Stimulated activated CD8-positive, alpha-beta memory T cell treated with anti-CD3 and anti-CD28 coated beads, Interleukin-4, amount 100 ng/mL, for 48 hours (primary cell): ENCODE measurements at places on chromosomes 7 and 10.

DNA sequence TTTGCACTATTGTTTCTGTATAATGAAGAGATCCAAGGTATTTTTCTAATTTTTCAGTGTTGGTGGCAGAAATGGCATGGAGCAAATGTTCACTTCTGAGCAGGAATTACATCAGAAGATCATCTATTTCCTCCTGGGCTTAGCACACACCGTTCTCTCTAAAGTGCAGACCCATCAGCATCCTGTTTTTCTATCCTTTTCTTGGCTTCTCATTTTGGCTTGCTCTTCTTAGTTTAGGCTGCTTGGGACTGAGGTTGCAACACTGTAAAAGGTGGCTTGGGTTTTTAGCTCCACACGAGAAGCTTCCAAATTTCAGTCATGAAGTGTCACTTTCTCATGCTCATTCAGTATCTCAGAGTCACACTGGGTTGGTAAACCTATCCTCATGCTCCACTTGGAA lies 79.9 kb upstream of the SMIM30 start:
- no peak for DNase-seq

DNA sequence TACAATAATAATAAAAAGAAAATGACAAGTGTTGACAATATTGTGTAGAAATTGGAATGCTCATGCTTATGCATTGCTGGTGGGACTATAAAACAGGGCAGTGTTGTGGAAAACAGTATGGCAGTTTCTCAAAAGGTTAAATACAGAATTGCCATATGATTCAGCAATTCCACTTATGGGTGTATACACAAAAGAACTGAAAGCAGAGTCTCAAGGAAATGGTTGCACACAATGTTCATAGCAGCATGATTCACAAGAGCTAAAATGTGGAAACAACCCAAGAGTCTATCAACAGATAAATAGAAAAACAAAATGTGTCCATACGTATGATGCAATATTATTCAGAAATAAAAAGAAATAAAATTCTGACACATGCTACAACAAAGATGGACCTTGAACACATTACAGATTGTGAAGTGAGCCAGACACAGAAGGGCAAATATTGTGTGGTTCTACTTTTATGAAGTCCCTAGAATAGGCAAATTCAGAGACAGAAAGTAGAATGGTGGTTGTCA lies 64.8 kb upstream of the GRM8 start:
- no peak for DNase-seq

DNA sequence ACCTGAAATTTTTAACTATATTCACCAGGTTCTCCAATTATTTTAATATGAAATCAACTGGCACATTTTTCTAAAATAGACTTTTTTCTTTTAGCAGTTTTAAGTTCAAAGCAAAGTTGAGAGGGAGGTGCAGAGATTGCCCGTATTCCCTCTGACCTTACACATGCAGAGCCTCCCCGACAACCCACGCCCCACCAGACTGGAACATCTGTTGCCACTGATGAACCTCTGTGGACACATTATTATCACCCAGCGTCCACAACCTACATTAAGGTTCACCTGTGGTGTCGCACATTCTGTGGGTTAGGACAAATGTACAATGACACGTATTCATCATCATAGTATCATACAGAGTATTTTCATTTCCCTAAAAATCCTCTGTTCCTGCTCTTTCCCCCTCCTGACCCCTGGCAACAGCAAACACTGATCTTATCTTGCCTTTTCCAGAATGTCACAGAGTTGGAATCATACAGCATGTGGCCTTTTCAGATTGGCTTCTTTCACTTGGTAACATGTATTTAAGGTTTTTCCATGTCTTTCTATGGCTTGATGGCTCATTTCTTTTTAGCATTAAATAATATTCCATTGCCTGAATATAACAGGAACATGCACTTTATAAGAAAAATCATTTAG lies 37.1 kb downstream of the COBL start:
- DNase-seq: no peak

GRCh38 chr10:934746-935406 lies 3.4 kb upstream of the LARP4B start:
- no peak for DNase-seq

DNA sequence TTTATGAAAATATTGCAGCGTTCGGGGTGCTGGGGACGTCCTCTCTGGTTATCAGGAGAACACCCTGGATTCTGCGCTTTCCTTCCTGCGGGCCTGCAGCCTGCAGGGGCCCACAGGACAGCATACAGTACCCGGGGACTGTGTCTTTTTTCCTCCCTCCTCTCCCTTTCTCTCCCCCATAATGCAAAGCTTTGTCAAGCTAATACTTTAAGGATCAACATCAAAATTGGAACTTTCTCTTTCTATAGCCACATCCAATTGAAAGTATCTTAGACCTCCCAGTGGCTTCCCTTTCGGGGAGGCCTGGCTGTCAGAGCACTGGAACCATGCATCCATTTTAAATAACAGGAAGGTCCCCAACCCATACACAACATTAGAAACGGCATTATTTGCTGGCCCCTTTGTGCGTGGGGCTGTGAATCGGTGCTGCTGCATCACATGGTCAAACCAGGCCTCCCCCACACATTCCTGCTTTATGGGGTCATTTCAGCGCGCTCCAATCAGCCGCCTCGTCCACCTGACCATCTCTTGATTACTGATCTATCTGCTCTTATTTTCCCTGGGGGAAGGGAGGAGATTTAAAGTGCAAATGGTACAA lies 505.1 kb downstream of the DNAJB6 start:
- DNase-seq: no peak

DNA sequence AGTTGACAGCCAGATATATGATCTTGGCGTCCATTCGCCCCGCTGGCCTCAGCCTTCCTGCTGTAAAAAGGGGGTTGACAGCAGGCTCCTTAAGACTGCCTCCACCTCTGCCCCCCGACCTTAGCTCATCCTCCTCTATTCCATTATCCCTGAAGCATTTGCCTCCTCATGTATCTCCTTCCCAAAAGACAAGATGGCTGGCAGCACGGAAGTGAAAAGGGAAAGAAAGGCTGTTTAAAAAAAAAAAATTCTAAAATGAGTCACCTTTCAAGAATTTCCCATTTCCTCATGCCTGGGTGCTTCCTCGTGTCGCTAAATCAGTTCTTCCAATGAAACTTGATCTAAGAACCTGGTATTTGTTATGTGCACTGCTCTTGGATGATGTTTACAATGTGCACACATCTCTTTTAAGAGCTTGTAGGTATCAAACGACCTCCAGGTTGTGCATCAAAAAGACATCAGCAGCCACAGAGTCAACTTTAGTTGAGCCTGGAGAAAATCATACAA lies 1.7 kb downstream of the SCRN1 start:
- no peak for DNase-seq

- DNase-seq: no peak
Measured at GRCh38 chr7:29196971-29197595, 2.5 kb downstream of the CHN2 start.

GRCh38 chr7:86904949-86905834 lies 154.3 kb downstream of the ELAPOR2 start:
- DNase-seq: no peak

- no peak for DNase-seq
Measured at GRCh38 chr7:107696330-107696946, 35.8 kb downstream of the SLC26A4 start.

- no peak for DNase-seq
Measured at GRCh38 chr7:98991141-98991540, 112.8 kb downstream of the TRRAP start.

GRCh38 chr10:44368637-44369036 lies 16.3 kb downstream of the CXCL12 start:
- DNase-seq: no peak

GRCh38 chr10:64486149-64486548 lies 964.9 kb downstream of the REEP3 start:
- no peak for DNase-seq

DNA sequence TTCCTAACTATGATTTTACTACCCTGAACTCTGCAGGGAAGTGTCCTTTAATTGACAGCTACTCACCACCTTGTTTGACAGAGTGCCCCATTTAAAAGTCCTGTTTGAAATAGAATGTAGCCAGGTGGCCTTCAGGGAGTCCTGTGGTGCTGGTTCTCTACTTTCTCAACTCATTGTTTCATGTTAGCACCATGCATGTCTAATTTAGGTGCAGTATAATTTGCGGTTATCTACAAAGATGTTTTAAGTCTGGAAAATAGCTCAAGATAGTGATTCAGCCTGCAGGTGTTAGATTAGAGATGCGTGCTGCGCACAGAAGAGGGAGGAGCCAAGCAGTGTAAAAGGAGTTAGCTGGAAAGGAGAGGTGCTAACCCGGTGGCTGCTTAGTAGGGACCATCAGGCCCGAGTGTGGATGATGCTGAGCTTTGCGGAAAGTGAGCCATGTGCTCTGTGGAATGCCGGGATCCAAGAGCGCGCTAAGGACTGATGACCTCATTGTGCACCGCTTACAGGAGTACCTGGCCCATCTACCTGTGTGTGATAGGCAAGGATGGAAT lies 1.2 kb downstream of the CCM2 start:
- DNase-seq: peak; percentile 69

DNA sequence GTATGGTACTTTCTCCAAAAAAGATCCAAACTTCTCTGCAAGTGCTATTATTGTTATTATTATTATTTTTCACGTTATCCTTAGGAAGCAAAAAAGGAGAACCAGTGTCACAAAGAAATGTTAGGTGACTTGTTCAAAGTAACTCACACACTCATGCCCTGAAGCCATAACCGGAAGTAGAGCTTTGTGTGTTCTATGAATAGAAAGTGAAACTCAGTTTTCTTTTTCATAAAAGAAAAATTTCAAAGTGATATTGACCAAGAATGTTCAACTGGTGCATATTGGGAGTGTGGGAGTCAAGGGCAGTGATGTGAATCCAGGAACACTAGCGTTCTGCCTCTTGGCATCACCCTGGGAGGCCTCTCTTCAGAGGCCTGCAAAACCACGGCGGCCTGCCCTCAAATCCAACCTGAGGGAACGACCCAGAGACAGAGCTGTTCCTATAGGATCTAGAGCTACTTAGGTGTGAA lies 106.1 kb downstream of the PRKCQ start:
- peak; percentile 48 for DNase-seq

DNA sequence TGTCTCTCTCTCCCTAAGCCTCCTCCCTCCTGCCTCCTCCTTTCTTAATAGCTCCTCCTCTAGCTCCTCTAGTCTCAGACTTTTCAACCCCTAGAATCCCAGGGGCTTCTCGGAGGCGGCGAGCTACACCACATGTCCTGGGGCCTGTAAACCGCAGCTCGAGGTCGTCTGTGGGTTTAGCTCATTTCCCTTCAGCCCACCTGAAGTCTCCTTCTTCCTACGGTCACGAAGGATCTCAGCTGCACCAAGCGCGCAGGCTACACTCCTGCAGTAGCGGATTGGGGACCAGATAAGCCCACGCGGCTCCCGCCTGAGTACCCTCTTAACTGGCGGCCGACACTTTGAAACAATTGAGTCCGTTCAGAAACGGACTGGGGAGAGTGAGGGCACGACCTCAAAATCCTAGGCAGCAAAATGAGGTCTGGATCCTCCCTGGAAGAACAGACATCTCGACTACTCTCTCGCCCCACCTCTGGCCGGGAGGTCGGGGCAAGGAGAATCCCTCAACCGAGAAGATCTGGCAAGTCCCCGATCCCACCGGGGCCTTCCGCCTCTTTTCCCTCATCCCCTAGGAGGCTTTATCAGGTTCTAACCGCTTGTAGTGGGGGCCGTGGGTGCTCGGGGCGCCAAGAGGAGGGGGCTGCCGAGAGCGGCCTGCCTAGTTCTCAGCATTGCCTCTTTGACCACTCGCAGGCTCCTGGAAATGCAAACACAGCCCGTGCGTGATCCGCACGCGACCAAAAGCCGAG lies 1.3 kb upstream of the SORCS3 start:
- DNase-seq: no peak

GRCh38 chr7:131020759-131021261 lies 286.8 kb upstream of the KLF14 start:
- no peak for DNase-seq

DNA sequence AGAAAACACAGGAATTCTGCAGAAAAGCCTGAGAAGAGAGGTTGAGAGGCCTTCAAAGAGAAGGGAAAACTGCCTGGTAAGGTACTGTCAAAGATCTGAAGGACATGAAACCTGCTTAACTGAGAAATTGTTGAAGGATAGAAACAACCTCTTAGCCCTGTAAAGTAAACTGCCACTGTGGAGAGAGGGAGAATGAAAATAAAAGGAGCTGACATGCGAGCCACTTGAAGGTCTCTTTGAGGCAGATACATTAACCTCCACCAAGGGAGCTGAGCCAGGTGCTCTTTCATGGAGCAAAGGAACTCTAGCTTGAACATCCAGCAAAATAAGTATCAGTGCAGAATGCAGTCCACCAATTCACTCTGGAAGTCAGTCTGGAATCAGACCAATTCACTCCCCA lies 108.8 kb upstream of the FEZF1 start:
- no peak for DNase-seq

DNA sequence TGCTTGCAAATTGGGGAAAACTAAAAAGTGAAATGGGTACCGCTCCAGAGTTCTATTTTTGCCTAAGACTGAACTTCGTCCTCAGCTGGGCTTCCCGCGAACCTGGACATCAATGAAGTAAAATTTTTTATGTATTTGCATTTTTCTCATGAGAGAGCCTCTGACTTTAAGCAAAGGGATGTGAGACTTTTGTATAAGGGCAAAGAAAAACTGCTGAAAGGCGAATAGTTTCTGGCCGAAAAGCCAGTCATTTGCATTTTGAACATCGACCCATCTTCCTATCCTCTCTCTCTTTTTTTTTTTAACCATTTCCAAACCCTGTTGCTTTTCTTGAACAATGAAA lies 573 bp downstream of the PMPCB start:
- no peak for DNase-seq

GRCh38 chr7:137838706-137839315 lies 8.0 kb downstream of the DGKI start:
- DNase-seq: no peak

GRCh38 chr10:94224656-94225055 lies 138.1 kb downstream of the NOC3L start:
- DNase-seq: no peak

GRCh38 chr7:85103962-85104361 lies 82.9 kb downstream of the SEMA3D start:
- no peak for DNase-seq

- DNase-seq: no peak
Measured at GRCh38 chr10:6721964-6722615, 142.0 kb upstream of the PRKCQ start.

- no peak for DNase-seq
Measured at GRCh38 chr7:30206942-30207341, 72.2 kb downstream of the MTURN start.

GRCh38 chr7:69898189-69898588 lies 299.9 kb downstream of the AUTS2 start:
- no peak for DNase-seq

- no peak for DNase-seq
Measured at GRCh38 chr10:104581884-104582601, 59.0 kb upstream of the SORCS3 start.

- no peak for DNase-seq
Measured at GRCh38 chr10:132113206-132113605, 47.5 kb downstream of the JAKMIP3 start.

DNA sequence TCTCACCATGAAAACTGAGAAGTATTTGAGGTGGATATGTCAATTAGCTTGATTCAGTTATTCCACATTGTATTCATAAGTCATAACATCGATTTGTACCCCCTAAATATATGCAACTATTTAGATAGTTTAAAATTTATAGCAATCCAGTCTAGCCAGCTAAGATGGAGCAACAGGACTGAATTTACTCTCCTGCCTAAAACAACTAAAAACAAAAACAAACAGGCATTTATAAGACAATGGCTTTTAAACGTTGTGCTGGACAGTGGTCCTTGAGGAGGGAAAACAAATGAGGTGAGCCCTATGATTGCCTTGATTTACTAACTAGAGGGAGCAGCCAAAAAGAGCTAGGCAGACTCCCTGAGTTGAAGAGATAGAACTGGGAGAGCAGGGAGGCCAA lies 814 bp upstream of the GPAM start:
- no peak for DNase-seq
